Suppressor macrophage treated with lipopolysaccharide for 1 hour (primary cell): ENCODE measurements at places on chromosomes 2 and 18.
A peak's percentile ranks its signal among the peaks of the same experiment; 100 is the strongest.

GRCh38 chr2:11612553-11613215 is 57.3 kb downstream of the NTSR2 start:
- no peak for DNase-seq

DNA sequence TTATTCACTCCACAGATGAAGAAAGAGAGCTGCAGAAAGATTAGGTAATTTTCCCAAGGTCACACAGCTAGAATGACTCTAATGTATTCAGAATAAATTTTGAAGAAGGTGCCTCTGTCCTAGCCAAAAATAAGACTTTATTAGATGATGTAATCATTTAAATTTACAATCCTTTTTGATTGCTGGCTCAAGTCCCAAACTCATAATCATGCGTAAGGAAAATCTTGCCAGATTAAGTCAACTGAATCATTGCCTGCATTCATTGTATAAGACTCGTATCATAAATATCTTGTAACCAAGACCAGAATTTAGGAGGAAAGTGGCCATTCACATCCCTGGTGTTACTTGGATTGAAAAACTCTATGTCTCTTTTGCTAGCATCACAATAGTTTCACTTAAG is 53.1 kb upstream of the STK39 start:
- DNase-seq = no peak

- peak; percentile 96 for DNase-seq
Observed at GRCh38 chr2:196160101-196160500, 11.3 kb downstream of the STK17B start.

GRCh38 chr18:51212606-51213005 is 15.1 kb upstream of the MEX3C start:
- DNase-seq = no peak

DNA sequence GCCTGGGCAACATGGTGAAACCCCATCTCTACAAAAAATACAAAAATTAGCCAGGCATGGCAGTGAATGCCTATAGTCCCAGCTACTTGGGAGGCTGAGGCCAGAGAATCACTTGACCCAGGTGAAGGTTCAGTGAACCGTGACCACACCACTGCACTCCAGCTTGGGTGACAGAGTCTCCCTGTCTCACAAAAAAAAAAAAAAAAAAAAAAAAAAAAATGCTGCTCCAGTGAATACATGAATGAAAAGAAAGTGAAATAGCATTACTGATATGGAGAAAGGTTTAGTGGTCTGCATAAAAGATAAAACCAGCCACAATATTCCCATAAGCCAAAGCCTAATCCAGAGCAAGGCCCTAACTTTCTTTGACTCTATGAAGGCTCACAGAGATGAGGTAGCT is 44.5 kb downstream of the METTL8 start:
- DNase-seq = no peak

GRCh38 chr2:54083021-54083420 is 32.4 kb upstream of the ACYP2 start:
- DNase-seq = no peak

DNA sequence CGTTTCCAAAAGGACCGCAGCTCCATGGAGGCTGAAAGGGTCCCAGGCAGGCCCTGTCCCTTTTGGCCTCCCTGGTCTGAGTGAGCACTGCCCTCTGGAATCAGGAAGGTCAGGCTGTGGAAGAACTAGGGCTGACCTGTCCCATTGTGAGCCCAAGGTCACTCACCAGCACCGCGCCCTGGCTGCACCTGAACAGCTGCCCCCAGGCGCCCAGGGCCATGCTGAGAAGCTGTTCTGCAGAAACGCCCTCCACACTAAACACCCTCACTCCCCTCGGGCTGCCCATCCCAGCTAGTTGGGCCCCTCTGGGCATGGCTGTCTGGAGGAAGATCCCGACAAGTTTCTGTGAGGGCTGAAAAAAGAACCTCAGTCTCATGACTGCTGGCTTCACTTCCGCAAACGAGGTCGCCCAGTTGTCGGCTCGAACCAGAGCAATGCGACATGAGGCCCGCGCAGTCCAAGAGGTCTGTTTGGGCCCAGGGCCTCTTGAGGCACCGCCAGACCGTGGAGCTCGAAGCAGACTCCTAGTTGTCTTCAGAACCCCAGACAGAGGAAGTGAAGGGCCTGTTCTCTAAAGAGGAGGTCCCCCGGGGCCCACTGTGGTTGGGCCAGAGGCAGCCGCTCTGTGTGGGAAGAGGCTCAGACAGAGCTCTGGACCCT is 64.4 kb downstream of the INPP5D start:
- DNase-seq = peak; percentile 44

DNA sequence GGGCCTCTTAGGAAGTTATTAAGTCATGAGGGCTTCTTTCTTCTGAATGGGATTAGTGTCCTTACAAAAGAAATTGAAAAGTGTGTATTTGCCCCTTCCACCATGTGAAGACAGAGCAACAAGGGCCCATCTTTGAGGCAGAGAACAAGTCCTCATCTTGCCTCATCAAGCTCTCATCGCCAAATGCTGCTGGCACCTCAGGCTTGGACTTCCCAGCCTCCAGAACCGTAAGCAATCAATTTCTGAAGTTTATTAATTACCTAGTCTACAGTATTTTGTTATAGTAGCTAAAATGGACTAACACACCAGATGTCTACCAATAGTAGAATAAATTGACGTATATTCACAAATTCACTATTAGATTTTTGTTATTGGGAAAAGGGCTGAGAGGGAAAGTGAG is 74.6 kb downstream of the CCDC148 start:
- DNase-seq = no peak

- peak; percentile 62 for DNase-seq
Observed at GRCh38 chr2:73253901-73254300, 19.8 kb downstream of the CCT7 start.

GRCh38 chr18:45009756-45010155 is 329.1 kb downstream of the SETBP1 start:
- no peak for DNase-seq

DNA sequence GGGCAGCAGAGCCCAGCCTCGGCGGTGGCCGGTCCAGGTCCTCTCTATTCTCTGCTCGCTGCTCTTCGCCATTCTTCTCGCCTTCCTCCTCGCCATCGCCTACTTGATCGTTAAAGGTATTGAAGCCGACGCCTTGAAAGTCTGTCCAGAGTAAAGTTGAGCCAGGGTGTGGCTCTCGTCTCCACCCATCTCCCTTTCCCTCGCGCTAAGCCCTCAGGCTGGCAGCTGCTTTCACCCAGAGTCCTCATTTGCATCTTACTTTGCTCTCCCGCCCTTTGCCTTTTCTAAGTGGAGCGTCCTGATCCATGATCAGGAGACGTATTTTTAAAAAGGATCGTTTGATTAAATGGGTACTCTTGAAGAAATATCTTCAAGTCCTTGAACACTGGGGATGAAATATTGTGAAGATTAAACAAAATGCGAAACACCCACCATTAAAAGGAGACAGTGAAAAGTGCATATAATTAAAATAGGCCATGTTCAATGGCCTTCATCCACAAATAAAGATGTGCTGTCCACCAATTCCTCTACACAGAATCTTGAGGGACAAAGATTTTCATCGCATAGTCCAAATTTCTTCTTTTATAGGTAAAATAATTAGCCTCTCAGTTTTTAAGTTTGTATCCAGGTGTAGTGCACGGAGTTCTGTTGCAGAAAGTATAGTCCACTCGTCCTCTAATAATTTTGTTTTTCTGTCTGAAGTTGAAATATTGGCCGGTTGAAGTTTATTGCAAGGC is 657 bp downstream of the ARL6IP6 start:
- DNase-seq = peak; percentile 56

DNA sequence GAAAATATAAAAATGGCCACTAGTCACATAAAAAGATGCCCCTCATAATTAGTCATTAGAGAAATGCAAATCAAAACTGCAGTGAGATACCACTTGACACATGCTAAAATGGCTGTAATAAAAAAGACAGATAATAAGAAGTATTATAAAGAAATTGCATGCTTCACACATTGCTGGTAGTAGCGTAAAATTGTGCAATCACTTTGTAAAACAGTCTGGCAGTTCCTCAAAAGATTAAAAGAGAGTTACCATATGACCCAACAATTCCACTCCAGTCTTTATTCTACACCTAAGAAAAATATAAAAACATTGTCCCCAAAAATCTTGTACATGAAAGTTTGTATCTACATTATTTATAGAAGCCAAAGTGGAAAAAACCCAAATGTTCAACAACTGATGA is 170.6 kb upstream of the FIGN start:
- no peak for DNase-seq

DNA sequence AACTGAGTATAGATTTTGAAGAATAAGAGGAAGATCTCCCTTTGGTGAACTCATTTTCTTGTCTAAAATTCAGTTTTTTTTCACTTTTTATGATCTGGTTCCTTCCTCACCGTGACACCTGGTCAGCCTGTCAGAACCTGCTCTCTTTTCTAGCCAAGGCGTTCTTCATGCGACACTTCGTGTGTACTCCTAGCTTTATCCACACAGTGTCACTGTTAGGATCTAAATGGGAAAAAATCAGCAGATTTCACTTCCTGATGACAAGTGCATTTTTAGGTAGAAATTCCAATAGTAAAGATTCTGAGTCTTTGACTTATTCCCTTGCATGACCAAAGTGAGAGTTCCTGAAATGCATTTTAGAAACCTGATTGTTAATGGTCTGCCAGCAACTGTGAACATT is 89.8 kb downstream of the KLHL14 start:
- no peak for DNase-seq

GRCh38 chr2:110847651-110848050 is 115.3 kb downstream of the ACOXL start:
- DNase-seq = no peak

DNA sequence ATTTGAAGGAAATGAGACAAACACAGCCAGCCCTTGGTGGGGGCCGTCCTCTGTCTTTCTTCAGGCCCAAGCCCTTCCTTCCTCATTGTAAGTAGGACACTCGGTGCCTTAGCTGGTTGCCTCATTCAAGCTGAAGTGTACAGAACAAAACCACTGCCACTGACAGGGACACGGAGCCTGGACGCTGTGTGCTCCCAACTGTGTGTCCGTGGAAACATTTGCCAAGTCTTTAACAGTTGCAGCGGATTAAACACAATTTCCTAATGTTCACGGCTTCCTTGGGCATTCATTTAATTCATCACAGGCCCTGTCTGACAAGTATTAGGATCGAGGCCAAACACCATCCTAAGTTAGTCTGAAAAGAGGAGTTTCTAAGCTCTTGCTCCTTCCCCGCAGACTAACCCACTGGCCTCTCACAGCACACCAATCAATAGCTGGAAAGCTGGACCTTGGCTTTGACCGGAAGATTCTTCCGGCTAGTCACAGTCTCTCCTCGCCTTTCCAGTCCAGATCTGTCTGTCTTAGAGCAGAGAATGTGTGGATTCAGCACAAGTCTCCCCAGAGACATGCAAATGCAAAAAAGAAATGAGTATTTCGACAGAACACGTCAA is 68.7 kb upstream of the ACSL3 start:
- peak; percentile 85 for DNase-seq

- no peak for DNase-seq
Observed at GRCh38 chr2:217055624-217056023, 195.8 kb upstream of the TNP1 start.

GRCh38 chr18:13353084-13353823 is 134.7 kb downstream of the LDLRAD4 start:
- DNase-seq = peak; percentile 53

GRCh38 chr2:127218812-127219170 is 1.3 kb downstream of the CYP27C1 start:
- no peak for DNase-seq

DNA sequence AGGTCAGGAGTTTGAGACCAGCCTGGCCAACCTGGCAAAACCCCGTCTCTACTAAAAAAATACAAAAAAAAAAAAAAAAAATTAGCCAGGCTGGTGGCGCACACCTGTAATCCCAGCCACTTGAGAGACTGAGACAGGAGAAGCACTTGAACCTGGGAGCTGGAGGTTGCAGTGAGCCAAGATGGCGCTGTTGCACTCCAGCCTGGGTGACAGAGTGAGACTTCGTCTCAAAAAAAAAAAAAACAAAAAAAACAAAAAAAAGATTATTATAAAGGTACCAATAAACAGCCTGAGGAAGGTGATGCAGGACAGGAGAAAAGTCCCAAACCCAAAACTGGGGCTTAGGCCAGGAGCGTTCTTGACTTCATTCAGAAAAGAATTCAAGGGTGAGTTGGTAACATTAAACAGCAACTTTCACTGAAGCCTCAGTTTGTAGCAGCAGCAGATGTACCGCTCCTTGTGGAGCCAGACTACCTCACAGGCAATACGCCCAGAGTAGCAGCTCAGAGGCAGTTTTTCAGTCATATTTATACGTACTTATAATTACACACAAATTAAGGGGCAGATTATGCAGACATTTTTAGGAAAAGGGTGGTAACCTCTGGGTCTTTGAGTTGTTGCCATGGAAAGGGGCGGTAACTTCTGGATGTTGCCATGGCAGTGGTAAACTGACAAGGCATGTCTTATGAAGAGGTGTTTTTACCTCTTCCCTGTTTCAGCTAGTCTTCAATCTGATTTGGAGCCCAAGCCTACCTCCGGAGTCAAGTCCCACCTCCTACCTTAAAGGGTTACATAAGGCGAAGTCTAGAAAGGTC is 1596.6 kb upstream of the CELF4 start:
- no peak for DNase-seq
